ENCODE measurements at places on chromosomes 6 and 20.

DNA sequence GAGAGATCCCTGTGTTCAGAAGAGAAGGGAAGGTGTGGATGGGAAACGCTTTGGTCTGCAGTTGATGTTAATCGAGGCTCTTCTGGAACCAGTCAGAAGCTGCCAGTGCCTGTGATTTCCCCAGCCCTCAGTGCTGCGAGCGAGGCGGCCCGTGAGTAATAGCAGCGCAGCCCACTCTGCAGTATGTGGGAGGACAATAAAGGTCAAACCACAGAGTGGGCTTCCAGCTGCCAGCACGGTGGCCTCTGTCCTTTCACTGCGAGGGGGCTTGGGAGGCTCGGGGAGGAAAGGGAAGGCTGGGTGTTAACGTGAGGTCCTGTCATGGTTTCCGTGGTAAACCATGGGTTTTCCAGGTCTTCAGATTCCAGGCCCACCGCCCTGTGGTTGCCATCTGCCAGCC is 32.3 kb upstream of the TAGAP start:
- DNase-seq, result no peak

GRCh38 chr6:12009180-12009685 is 2.9 kb upstream of the HIVEP1 start:
- peak; percentile 9 for DNase-seq

GRCh38 chr20:15834857-15835256 is 738.4 kb downstream of the KIF16B start:
- no peak for DNase-seq

- DNase-seq, result no peak
These were observed 22.1 kb downstream of the MAP3K4 start for GRCh38 chr6:161013695-161014094.

GRCh38 chr6:31689249-31690110 is 8.6 kb upstream of the LY6G5C start:
- no peak for DNase-seq

DNA sequence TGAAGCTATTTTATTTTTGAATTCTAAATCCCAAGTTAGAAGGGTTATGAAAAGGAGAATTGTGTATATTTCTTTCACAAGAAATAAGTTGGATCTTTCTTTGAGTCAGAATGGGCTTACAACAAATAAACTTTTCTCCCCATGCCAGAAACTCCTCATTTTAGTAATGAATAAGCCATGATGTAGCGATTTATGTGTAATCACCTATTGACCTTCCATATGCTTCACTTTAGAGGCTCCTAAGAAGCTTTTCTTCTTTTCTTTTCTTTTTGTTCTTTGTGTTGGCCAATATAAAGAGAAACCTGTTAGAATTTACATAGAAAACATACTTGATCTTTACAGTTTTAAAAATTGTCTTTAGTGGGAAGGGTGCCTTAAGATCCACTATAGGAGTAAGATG is 370.2 kb downstream of the UTRN start:
- no peak for DNase-seq

DNA sequence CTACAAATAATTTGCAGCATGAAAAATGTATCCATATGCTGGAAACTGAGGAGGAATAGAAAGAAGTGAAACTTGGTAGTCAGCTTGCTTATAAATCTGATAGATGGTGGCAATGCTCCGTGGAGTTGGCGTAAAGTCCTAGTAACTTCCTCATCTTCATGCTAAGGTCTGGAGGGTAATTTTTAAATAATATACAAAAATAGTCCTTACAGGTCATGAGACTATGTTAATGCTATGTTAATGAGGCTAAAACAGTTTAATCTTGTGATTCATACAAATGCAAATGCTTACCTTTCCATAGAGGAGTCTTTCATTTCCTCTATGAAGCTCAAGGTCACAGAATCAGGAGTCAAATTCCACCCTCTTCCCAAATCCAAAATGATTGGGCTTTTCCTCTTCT is 9.4 kb upstream of the CRIP3 start:
- DNase-seq, result no peak

DNA sequence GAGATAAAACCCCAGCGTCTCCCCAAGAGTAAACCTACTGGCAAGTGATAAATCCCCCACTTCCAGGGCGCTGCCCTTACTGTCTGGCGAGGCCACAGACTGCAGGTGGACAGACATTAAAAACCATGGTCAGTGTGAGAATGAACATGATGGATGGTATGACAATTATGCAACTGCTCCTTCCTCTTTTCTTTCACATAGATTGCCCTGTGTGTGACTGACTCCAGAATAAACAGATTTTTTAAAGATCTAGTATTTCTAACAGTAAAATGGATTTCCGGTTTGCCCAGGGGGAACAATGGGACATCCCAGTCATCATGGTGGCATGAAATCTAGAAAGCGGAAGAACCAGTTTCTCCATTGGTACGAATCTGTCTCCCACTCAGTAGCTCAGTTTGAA is 153.7 kb downstream of the FOXC1 start:
- DNase-seq, result no peak

DNA sequence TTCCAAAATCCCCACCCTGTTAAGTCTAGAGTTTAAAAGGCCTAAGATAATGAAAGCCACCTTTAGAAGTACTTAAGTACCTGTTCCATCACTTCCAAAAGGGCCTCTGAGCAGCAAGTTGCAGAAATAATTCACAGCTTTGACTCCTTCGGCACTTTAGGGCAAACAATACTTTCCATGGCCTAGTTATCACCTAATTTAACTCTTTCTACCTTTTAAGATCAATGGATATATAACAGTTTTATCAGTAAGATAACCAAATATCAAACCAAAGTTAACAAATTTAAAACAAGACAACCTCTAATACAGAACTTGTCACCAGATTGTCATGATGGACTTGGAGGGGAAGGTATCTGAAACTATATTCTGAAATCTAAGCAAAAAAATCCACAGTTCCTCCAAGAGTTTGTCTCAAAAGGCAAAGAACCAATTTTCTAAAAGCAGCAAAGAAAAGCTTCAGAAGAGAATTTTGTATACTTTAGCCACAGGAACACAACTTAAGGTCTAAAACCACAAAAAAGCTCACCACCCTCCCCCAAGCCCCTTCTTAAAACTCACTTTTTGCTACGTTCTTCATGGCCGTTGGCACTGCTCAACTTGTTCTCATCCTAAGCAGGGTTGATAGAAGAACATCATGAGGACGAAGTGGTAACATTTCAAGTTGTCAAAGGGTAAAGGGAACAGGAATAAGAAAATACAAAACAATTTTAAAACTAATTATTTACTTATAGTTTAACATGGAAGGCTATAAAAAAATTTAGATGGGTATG is 3.5 kb downstream of the RBM39 start:
- no peak for DNase-seq

DNA sequence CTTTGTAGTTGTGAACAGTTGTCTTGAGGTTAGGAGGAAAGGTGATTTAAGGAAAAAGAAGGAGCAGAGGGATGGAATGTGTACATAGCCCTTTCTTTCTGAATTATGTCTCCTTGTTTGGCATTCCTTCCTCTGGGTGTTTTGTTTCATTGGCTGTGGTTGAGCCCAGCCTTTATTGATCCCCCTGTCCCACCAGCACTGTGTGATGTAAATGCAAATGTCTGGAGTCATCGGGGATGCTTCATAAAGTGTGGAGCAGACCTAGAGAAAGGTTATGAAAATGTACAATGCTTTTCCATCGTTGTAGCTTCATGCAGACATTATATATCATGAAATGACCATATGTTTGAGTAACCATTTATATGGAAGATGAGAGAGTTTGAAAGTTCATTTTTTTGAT is 164.5 kb downstream of the PLCB1 start:
- no peak for DNase-seq

DNA sequence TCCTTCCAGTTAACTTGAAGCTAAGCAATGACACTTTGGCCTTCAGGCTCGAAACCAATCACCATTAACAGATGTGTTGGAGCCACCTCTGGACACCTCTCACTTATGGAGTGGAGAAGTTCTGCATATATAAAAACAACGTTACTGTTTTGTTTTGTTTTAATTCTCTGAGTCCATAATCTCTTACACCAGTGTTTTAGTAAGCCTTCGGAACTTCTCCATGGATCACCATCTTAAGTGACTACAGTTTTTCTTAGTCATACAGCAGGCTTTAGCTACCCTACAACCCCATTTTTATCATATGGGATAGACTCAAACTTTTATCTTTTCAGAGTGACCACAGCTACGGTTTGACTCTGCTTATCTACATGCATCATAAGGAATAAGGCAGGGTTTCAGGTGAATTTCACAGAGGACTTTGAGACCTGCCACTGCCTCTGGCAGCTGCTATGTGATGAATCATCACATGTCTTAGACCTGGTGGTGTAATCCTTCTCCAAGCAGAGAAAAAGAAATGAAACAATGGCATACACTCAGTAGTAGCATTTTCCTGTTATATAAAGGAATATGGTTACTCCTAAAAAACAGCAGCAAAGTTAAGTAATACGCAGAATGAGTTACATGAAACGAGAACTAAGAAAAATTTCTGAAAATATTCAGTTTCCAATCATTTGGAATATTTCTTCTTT is 5.5 kb upstream of the HDDC2 start:
- DNase-seq, result no peak

DNA sequence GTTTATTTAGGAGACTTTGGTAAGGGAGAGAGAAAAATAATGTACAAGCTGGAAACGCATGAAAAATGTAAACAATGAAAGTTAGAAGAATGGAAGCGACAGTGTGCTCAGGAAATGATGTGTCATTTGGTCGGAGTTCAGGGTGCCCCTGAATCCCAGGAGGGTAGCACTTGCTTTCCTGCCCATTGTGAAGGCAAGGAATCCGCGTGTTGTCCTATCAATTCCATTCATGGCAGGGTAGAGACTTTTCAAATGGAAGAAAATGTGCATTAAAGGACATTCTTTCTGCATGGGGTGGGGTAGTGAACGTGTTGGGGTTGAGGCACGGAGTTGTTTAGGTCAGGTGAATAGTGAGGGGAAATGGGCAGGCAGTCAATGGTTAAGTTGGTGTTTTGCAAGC is 33.7 kb downstream of the GCNT2 start:
- DNase-seq, result no peak

DNA sequence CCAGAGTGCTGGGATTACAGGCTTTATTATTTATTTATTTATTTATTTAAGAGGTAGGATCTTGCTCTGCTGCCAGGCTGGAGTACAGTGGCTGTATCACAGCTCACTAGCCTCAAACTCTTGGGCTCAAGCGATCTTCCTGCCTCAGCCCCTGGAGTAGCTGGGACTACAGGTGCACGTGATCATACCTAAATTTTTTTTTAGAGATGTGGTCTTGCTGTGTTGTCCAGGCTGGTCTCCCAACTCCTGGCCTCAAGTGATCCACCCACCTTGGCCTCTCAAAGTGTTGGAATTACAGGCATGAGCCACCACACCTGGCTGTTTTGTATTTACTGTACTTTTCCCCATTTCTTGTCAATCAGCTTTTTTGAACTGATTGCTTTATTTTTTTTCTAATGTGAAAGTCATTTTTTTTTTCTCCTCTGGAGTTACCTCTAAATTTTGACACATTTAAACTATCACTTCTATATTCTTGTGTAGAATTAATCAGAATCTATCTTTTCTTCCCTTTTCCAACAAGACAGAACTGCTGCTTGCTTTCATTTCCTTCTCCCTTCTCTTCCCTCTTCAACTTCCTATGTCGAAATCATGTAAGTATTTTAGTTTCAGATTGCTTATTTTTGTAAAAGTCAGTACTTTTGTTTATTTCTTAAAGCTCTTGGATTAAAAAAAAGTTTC is 12.0 kb downstream of the PANK2 start:
- no peak for DNase-seq

All from SK-N-DZ (cell line).